ENCODE measurements at places on chromosomes 3 and 15. TPM values are rescaled to one million over a fixed set of nuclear protein-coding genes. Genes with fewer than 3 reads are reported as not detected.

DNA sequence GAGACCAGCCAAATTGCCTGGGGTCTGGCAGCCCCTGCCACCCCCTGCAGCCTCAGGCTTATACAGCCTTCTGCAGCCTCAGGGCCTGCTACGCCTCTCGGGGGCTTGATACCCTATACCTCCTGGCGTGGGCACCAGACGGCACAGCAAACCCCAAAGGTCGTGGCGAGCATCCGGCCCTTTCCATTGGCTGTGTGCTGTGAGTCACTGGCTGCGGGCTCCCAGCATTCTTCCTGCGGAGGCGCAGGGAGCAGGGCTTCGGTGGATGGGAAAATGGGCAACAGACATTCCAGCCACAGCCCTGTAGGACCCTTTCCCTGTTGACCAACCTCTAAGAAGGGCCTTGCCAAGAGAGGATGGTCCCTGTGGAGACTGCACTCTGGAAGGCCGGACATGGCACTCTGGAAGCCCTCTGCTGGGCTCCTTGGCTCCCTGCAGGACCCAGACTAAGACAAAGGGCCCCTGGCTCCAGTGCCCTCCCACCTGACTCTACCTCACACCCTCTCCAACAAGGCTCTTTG, 59.6 kb downstream of the ITGA11 start:
- no peak overlapping the region for H3K27ac ChIP-seq
- no peak overlapping the region for H3K4me3 ChIP-seq
- no peaks in the 10 kb centered on the region for H3K27me3 ChIP-seq

GABRR3 gene
- not detected for total RNA-seq

CAND2 gene
- total RNA-seq, result 4.8 TPM

DNA sequence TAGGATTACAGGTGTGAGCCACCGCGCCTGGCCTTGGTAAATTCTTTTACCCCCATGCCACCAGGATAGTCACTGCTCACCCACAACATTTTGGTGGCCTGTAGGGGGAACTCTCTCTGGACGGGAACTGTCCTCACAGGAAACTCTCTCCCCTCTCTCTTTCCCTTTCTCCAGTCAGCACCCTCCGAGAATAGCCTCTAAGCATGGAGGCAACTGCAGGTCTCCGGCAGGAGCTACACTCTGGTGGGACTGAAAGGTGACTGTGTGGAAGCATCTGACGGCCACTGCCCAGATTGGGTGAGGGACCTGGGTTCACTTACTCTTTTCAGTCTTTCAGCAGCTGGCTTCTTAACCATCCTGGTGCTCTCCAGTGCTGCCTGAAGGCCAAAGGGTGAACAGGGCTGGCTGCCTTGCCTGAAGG, 21.3 kb downstream of the TRANK1 start:
- no peaks in the 10 kb centered on the region for H3K4me1 ChIP-seq
- H3K27ac ChIP-seq, result no peak overlapping the region
- H3K4me3 ChIP-seq, result no peak overlapping the region
- 0 out of 2 replicates have a peak, but pooled peaks cover 4% of the 10 kb centered on the region for H3K36me3 ChIP-seq
- no peak for DNase-seq
- H3K27me3 ChIP-seq, result no peaks in the 10 kb centered on the region

DNA sequence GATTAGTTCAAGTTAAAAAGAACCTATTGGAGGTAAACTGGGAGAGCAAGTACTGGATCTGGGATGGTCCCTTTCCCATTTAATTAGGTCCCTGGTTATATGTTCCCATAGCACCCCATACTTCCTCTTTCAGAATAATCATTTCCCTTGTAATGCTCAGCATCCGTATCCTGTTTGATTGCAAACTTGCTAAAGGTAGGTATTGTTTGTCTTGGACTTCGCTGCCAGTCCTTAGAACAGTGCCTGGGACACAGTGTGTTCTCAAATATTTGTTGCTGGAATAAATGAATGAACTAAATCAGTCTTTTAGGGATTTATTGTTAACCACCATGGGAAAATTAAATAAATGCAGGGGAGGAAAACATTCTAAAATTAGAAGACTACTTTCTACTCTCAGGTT, 299.8 kb downstream of the GRM7 start:
- no peak overlapping the region for H3K27ac ChIP-seq
- no peak for DNase-seq
- no peaks in the 10 kb centered on the region for H3K36me3 ChIP-seq
- H3K27me3 ChIP-seq, result no peaks in the 10 kb centered on the region
- no peak overlapping the region for H3K4me3 ChIP-seq

DNA sequence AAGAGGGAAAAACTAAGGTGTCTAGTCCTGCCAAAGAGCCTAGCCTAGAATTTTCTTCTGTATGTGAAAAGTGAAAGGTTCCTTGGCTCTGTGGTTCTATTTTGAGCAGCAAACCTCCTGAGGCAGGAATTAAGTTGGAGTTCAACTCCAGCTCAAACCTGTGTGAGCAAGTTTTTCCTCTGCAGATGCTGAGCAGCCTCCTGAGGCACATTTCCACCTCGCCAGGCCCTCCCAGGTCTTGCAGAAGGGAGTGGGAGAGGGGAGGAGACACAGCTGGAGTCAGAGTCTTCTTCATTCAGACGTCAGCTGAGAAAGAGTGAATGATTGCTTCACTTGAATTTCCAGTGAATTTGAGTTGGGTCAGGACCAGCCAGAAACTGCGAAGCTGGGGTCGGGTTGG, 69.5 kb upstream of the ETV5 start:
- no peaks in the 10 kb centered on the region for H3K36me3 ChIP-seq
- H3K27ac ChIP-seq, result no peak overlapping the region
- H3K4me3 ChIP-seq, result no peak overlapping the region

GABRG3 gene
- 2.0 TPM for total RNA-seq

DNA sequence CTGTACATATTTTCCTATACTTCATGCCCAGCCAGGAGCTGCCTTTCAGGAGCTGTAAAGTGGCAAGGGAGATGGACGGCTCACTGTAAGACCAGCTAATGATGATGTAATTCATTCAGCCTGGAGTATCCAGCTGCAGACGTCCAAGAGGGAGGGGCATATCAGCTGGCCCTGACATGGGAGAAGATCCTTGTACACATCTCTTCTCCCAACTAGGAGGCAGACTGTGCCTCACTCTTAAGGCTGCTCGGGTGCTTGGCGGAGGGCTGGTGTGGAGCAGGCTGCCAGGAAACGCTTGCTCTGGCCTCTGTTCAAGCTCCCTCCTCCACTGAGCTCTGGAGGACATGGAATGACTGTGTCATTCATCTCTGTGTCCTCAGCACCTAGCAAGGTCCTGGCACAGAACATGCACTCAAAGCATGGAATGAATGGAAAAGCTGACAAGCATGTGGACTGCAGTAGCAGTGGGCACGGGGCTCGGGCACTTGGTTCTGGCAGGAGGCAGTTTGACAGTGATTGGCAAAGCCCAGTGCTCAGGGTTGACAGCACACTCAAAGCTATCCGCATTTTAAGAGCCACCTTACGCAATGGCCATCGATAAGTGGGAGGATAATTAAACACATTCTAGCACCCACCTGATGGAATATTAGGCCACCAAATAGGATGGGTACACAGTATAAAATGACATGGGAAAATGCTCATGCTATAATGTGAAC, 72.4 kb downstream of the TBC1D2B start:
- H3K4me3 ChIP-seq, result no peak overlapping the region
- peaks cover 23% of the 10 kb centered on the region for H3K4me1 ChIP-seq
- H3K27me3 ChIP-seq, result no peaks in the 10 kb centered on the region
- H3K36me3 ChIP-seq, result no peaks in the 10 kb centered on the region
- no peak overlapping the region for H3K27ac ChIP-seq

PLAAT1 gene
- total RNA-seq, result not detected

GRCh38 chr3:122773944-122774509, 19.6 kb downstream of the HSPBAP1 start:
- no peak overlapping the region for H3K27ac ChIP-seq
- peaks cover 14% of the 10 kb centered on the region for H3K4me1 ChIP-seq
- no peaks in the 10 kb centered on the region for H3K36me3 ChIP-seq
- H3K4me3 ChIP-seq, result no peak overlapping the region

DNA sequence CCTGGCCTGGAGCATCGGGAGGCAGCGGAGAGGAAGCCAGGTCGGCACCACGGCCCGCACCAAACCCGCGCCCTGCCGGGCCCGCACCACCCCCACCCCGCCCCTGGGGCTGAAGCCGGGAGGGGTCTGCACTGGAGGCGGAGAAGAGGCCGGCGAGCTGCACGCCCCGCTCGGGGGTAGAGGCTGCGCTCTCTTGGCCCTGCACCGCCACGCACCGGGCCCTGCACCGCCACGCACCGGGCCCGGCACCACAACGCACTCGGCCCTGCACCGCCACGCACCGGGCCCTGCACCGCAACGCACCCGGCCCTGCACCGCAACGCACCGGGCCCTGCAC, 41.4 kb downstream of the MUC20 start:
- H3K4me1 ChIP-seq, result no peaks in the 10 kb centered on the region
- H3K36me3 ChIP-seq, result no peaks in the 10 kb centered on the region

DNA sequence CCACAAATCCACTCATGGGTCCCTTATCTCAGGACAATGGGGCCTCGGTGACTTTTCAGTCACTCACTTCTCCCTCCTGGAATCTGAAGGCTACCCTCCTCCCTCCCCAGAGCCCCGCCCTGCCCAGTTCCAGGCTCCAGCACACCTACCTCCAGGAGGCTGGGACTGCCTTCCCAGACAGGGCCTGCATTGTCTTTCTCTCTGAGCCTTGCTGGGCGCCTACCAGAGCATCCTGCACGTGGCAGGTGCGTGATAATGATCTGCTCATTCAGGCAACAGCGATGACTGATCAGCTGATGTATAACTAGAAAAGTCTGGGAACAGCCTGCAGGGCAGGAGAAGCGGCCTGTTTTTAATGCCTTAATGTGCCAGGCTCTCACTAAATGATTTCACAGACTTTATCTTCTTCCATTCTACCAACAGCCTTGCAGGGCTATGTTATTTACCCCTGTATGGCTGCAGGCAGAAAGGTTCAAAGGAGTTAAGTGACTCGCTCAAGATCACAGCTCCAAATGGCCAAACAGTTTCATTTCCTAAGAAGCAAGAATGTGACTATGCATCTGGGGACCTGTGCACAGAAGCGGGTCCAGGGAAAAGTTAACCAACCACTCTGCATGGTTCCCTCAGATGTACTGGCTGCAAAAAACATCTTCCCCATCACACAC, 6.3 kb downstream of the ADAMTS17 start:
- H3K4me1 ChIP-seq, result peaks cover 14% of the 10 kb centered on the region
- H3K27ac ChIP-seq, result no peak overlapping the region
- no peaks in the 10 kb centered on the region for H3K36me3 ChIP-seq
- no peaks in the 10 kb centered on the region for H3K27me3 ChIP-seq

DPPA4 gene
- total RNA-seq, result not detected
